ENCODE measurements at places on chromosomes 2 and 18.

GRCh38 chr2:191679818-191680600, 2.1 kb downstream of the NABP1 start:
- peak; percentile 63 for DNase-seq

DNA sequence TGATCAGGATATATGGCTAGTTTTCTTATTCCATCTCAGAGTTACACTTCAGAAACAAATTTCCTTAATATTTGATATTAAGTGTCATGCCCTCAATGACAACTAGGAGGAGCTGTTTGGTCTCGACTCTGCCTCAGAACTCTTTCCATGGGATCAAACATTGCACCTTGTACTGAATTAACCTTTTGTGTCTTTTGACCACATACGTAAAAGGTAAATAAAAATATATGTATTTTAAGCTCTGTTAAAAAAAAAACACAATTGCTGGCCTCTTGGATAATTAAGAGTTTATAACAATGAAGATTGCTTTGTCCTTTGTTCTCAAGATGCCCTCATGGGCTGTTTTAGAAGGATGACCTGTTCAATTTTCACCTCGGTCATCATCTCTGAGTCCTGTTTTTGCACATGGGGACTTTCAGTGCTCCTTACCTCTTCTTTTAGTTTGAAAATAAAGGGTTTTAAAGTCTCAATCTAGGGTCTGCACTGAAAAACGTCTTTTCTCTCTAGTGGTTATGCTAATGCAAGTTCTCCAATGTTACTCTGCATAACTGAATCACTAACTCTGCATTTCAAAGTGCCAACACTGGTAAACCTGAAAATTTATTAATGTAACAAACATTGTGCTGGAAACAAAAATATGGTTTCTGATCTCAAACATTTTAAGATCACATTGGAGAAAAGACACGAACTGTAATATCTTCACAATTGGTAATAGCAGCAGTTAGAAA, 18.8 kb upstream of the FN1 start:
- DNase-seq = no peak

DNA sequence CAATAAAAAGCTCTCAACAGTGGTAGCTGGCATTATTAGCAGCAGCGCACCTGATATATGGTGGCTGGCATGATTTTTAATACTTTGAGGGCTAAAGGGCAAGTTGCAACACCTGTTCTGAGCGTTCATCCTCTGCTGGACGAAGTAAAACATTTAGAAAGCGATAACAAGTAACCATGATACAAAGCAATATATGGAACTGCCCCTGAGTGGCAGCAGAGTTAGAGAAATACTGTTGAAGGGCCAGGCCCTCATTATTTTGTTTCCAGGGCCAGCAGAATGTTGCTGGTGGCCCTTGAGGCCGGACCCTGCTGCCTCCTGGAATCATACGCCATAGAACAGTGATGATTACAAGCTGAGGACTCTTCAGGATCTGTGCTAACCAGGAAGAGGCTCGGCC, 47.8 kb downstream of the ARHGEF4 start:
- DNase-seq = no peak

DNA sequence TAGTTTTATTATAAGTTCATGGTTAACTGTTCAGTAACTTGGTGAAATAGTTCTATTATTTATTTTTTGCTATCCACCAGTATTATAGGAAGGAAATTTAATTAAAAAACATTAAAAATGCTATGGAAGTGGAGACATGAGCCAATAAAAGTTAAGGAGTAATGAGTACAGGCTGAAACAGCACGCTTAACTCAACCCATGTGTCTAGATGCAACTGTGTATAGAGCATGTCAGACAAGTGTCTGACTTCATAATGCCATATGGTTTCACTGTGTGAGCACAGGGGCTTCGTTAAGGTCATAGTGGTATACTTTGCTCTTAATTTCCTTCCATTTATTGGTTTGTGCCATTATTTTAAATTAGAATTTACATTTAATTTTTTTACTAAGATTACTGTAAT, 566.8 kb upstream of the NRP2 start:
- DNase-seq = no peak

- DNase-seq = no peak
Observed at GRCh38 chr2:196927376-196928225, 1.1 kb upstream of the PGAP1 start.

GRCh38 chr2:242063850-242064249, 194.3 kb downstream of the RTP5 start:
- DNase-seq = no peak

GRCh38 chr2:74128206-74128605, 19.5 kb downstream of the BOLA3 start:
- DNase-seq = no peak

DNA sequence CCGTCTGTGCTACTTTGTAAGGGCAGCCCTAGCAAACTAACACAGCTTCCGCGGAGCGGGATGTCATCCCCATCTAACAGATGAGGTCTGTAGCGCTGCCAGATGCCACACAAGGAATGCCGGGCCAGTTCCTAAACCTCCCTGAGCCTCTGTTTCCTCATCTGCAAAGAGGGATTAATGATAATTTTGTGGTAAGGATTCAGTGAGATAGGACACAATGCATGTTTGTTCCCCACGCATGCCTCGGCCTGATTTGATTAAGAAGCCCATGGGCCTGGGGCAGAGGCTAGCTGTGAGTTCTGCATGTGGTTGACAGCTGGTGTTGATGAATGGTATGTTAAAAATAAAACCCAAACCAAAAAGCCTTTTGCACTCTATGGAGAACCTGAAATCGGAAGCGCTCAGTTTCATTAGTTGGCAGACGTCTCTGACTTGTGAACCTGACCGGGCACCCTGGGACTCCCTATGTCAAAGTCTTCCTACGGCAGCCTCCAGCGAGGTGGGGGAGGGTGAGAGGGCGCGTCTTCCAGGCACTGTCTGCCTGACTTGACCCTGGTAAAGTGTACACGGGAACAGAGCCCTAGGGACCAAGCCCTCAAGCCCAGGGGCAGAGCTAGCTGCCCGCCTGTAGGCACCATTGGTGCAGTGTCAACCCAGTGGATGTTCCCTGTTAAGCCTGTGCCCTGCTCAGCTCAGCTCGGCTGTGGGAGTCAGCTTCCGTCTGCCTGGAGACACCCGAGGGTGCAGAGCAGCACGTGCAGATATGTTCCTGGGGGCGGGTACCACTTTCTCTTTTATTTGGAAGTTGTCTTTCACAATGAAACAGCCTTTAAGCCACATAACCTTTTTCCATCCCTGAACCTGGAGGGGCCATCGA, 14.8 kb upstream of the INHBB start:
- DNase-seq = no peak

GRCh38 chr2:215503381-215503780, 67.5 kb upstream of the FN1 start:
- no peak for DNase-seq

DNA sequence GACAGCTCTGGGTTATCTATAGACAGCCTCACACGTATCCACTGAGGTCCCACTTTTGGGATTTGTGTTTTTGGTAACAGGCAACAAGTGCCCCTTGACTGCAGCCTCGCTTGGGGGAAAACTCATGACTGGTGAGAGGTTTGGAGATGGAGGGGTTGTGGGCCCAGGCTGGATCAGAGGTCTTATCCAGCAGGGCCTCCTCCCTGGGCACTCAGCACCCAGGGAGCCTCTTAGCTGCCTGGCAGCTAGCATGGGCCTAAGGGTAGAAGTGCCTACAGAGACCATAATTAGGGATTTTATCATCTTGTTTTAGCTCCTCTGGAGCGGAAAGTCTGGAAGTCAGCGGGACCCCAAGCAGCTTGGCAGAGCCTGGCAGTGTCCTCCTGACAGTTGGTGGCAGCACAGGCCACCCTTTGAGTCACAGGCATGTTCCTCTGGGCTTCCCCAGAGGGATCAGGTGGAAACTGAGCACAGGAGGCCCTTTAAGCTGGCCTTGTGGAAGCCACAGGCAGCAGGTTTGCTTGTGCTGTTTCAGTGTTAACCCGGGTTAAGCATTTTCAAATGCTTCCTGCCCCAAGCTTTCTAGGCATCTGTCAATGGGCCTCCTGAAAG, 143.1 kb downstream of the KCTD1 start:
- DNase-seq = no peak

GRCh38 chr2:64186699-64187605, 42.7 kb upstream of the PELI1 start:
- DNase-seq = no peak

GRCh38 chr2:206218796-206219499, 55.5 kb upstream of the ZDBF2 start:
- DNase-seq = no peak

DNA sequence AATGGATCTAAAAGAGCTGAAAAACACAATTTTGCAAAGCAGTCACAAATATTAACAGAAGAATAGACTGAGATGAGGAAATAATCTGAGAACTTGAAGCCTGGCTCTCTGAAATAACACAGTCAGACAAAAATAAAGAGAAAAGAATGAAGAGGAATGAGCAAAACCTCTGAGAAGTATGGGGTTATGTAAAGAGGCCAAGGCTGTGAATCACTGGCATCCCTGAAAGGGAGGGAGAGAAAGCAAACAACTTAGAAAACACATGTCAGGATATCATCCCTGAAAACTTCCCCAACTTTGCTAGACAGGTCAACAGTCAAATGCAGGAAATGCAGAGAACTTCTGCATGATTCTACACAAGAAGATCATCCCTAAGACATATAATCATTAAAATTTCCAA, 73.5 kb upstream of the LHCGR start:
- no peak for DNase-seq
